Endothelial cell of coronary artery (primary cell): ENCODE measurements at places on chromosomes 11 and 22. TPM values are rescaled to one million over a fixed set of nuclear protein-coding genes. Genes with fewer than 3 reads are reported as not detected.

The TCN2 gene
- total RNA-seq, result 30.9 and 40.7 TPM in 2 replicates

The PANX3 gene
- total RNA-seq, result not detected in 2 replicates

The PRDM11 gene
- 5.7 and 6.3 TPM in 2 replicates for total RNA-seq

The CYB5R2 gene
- total RNA-seq, result 0.90 and 1.0 TPM in 2 replicates

The NXF1 gene
- total RNA-seq, result 16.0 and 21.6 TPM in 2 replicates

The MMP8 gene
- not detected in 2 replicates for total RNA-seq

The OR6T1 gene
- total RNA-seq, result not detected in 2 replicates

The NRGN gene
- 1.3 and 1.6 TPM in 2 replicates for total RNA-seq

The RFPL3 gene
- total RNA-seq, result not detected in 2 replicates

The PATE4 gene
- not detected in 2 replicates for total RNA-seq

The TEX54 gene
- total RNA-seq, result not detected in 2 replicates

The SLC7A4 gene
- total RNA-seq, result not detected in 2 replicates

The PAX6 gene
- 0.18 TPM in 1 of 2 replicates, not detected in the other for total RNA-seq

The MYO7A gene
- total RNA-seq, result 0.18 and 0.19 TPM in 2 replicates

The PGR gene
- 0.19 TPM in 1 of 2 replicates, not detected in the other for total RNA-seq

The NLRP10 gene
- total RNA-seq, result 1.2 TPM in 1 of 2 replicates, not detected in the other

The SLC22A25 gene
- not detected in 2 replicates for total RNA-seq
